ENCODE measurements at places on chromosomes 13 and 19. TPM values are rescaled to one million over a fixed set of nuclear protein-coding genes. Genes with fewer than 3 reads are reported as not detected.

DNA sequence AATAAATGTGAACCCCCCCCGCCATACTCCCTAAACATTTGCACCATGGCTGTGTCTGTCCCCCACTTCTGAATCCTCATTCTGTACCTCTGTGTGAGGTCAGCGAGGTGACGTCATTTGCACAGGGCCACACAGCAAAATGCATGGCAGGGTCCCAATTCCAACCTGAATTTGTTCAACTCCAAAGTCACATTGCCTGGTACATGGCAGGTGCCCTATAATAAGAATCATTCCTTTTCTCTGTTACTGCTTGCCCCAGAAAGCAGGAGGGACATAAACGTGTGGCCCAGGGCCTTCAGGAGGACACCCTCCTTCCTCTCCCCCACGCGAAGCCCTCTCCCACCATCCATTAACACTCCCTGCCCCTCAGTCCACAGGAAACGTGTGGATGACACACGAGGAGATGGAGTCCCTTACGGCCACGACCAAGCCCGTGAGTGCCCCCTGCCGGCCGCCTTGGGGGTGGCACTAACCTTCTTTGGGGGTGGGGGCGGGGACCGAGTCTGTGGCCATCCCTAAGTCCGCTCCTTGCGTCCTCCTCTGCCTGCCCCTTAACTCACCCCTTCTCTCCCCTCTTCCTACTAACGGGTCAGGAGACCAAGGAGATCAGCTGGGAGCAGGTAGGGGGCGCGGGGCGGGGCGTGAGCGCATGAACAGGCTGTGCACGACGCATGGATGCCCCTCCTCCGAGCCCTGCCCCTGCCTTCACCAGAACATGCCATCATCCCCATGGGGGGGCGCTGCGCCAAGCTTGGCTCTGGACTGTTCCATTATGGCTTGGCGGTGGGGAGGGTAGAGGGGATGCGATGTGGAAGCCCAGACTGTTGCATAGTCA is 9.4 kb downstream of the HRC start:
- peak; percentile 60 for DNase-seq

- peak; percentile 80 for DNase-seq
Measured at GRCh38 chr19:11530432-11530831, 1.5 kb upstream of the ECSIT start.

Gene BEST2
- polyA plus RNA-seq: not detected

Gene WTIP
- polyA plus RNA-seq: 0.11 TPM

Gene CEACAM4
- 23.1 TPM for polyA plus RNA-seq

GRCh38 chr19:3669947-3670795 is 30.1 kb downstream of the PIP5K1C start:
- DNase-seq: no peak

DNA sequence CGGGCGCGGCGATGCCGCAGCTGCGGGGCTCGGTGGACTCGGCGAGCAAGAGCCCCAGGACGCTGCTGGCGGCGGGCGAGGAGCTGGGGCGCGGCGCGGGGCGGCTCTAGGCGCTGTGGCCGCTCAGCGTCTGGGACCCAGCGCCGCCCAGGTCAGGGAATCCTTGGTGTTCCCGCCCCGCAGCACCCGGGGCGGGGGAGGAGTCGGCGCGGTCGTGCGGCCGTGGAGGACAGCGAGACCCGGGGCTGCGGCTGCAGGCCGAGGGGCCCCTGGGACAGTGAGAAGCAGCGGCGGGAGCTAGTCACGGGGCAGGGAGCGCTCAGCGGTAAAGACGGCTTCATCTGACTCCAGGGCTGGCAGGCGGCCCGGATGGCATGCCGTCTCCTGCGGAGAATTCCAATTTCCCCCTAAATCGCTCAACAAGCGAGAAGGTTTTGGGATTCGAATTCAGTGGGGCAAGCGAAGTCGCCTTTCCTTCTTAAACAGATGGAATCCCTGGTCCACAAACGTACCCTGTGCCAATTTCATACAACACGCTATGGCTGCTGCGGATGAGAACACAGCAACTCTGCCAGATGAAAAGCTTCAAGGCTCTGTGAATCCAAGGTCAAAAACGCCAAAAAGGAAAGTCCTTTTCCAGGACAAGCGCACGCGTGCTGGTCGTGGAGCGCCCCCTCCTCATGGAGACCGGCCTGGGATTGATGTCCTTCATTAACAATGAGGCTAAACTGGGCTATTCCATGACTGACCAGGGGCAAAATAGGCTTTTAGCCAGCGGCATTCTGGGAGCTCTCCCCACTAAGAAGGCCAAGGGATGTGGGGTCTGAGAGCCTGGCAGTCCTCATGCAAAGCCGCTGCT is 4.2 kb upstream of the ZSCAN4 start:
- no peak for DNase-seq

DNA sequence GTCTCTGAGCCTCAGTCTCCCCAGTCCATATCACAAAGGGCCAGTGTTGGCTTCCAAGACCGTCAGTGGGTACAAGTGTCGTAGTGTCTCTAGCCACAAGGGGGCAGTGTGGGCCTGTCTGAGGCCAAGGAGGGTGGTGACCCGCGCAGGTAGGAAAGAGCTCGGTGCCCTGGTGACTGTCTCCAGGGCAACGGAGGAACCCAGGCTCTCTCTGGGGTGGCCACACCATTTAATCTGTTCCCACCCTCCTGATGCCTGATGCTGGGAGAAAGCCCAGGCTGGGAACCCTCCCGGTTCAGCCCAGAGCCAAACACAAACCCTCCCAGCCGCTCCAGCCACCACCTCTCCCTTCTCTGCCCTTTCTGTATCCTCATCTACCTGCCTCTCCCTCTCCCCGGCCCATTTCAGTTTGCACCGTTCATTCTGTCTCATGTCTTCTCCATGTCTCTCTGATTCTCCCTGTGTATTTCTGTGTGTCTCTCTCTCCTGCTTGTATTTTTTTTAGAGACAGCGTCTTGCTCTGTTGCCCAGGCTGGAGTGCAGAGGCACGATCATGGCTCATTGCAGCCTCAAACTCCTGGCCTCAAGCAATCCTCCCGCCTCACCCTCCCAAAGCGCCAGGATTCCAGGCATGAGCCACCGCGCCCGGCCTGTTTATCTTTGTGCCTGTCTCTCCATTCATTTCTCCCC is 17.5 kb upstream of the MEIS3 start:
- DNase-seq: peak; percentile 71

DNA sequence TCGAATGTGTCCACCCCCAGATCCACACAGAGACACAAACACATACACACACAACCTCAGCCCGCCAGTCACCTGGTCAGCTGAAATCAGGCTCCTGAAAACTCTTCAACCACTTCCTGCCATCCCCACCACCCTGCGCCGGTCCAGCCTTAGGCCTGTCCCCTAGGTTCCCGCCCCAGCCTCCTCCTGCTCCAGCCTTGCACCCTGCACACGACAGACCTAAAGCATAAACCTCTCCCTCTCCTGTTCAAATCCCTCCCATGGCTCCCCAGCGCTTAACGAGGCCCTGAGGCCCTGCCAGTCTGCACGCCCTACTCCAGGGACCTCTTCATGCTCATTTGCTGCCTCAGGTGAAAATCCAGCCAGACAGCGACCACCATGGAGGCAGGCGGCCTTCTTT is 7.1 kb downstream of the PNMA8B start:
- DNase-seq: no peak

GRCh38 chr13:34993470-34993869 is 51.4 kb downstream of the NBEA start:
- DNase-seq: no peak

DNA sequence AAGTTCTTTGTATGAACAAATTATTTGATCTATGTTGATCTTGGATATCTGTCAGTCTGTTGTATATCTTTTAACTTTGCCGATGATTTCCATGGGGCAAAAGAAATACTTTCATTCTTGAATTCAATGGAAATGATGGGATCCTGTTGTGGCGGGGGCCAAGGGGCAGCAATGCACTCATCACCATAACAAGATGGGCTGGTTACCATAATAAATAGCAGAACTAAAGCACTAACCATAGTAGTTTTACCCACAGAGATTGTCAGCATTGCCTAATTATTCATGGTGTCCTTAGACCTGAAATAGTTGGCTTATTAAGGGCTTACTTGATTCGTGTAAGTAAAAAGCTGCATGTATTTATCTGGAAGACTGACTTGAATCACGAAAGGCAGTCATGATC is 309.6 kb downstream of the RFC3 start:
- DNase-seq: no peak

Gene ZNF304
- polyA plus RNA-seq: 0.96 TPM

Gene LCP1
- 412 TPM for polyA plus RNA-seq
